Iris pigment epithelial cell (primary cell): ENCODE measurements at places on chromosomes 16 and 17.
A peak's percentile ranks its signal among the peaks of the same experiment; 100 is the strongest.

GRCh38 chr17:8031261-8031661 is 7.6 kb upstream of the ALOX15B start:
- DNase-seq, result no peak

DNA sequence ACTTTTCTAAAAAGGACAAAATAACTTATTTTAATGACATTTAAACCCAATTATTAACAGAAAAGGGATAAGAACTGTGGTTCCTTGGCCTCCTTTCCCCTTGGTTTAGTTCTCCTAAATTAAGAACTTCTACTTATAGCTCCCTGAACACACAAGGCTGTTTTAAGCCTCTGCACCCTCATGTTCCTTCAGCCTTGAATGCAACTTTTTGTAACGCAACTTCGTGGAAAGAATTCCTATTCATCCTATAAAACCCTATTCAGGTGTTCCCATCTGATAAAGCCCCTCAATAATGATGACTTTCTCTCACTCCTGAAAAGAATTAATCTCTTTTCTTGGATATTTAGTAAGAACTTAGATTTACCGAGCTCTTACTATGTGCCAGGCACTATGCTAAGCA is 6.3 kb downstream of the STAT3 start:
- no peak for DNase-seq

GRCh38 chr17:40447148-40447644 is 3.9 kb downstream of the IGFBP4 start:
- no peak for DNase-seq

DNA sequence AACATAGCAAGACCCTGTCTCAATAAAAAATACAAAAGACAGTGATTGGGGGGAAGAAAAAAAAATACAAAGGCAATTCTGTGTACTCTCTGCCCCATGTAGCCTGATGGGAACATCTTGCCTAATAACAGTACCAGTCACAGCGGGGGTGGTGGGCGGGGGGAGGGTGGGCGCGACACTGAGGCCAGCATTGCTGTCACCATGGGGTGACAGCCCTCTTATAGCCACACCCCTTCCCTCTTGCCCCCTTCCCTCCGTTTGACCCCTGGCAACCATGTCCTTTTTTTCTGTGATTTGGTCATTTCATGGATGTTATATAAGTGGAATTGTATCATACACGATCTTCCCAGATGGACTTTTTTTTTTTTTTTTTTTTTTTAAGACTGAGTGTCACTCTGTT is 80.9 kb downstream of the DNAH17 start:
- DNase-seq, result no peak

- no peak for DNase-seq
These were observed 1.7 kb downstream of the ACSM5 start for GRCh38 chr16:20411055-20411454.

GRCh38 chr17:64130559-64131001 is 636 bp upstream of the ERN1 start:
- peak; percentile 49 for DNase-seq

- no peak for DNase-seq
These were observed 75.2 kb downstream of the FTO start for GRCh38 chr16:53779186-53779585.

DNA sequence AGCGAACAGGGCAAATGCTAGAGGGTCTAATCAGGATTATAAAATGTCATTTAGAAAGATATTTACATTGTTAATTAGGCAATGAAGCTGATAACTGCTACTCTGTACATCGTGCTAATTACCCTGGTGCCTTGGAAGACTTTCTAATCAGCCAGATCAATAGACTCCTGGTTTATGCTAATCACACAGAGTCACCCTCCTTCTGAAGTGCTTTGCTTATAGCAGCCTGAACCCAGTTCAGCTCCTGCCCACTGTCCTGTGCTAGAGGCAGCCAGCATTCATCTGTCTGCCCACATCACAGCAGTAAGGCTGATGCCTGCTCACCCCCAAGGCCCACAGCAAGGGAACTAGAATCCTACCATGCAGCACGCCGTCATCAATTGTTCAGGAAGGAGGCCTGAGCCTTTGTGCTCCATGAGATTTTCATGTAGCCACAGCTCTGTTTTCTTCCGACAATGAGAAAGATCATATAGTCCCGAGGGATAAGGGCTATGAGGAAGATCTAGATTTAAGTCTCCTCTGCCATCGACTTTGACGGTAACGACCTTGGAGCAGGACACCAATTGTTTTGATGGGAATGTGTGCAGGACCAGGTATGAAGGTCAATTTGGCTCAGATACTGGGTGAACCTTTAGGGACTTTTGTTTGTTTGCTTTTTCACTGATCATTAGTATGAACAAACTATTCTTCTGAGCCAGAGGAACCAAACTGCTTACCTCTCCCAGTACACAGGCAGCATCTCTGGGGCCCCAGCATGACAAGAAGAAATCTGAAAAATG is 12.5 kb upstream of the LYRM9 start:
- DNase-seq, result no peak

DNA sequence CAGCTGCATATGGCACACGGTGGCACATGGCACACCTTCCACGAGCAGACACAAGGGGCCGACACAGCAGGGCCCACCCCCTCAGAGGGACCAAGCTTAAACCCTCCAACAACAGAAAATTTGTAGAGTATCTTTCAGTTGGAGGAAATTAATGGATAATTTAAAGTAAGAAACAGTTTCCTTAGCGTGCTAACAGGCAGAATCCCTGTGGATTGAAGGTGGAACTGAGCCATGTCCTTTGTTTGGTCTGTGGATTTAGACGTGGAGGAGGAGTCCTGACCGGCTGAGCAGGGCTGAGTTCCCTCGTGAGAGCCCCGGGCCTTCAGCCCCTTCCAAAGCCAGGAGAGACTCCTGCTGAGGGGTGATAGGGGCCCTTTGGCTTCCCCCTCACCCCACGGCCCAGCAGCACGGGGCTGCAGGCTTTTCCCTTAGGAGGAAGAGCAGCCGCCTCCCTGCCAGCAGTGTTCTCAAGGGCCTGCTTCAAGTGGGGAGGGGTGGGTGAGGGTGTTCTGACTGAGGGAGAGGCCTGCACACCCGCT is 1.4 kb upstream of the CYB561 start:
- no peak for DNase-seq

DNA sequence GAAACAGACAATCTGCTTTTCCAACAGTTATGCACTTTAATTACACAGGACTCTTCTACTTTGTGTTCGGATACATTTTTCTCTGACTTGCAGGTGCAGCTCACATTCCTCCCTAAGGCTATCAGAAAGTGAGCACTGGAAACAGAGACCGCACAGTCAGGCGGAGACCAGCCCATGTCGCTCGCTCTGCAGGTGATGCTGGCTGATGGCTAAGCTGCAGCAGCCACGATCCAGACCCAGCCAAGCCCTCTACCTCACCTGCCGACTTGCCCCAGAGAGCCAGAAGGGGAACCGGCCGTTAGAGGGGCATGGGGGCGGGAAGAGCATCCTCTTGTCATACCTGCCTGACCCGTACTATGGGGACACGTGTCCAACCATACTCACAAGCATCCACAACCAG is 33.8 kb downstream of the MAP1LC3B start:
- DNase-seq, result no peak

GRCh38 chr16:72856797-72857196 is 191.1 kb downstream of the ZFHX3 start:
- peak; percentile 42 for DNase-seq

- peak; percentile 20 for DNase-seq
These were observed 234.6 kb downstream of the HS3ST3A1 start for GRCh38 chr17:13367154-13367553.

DNA sequence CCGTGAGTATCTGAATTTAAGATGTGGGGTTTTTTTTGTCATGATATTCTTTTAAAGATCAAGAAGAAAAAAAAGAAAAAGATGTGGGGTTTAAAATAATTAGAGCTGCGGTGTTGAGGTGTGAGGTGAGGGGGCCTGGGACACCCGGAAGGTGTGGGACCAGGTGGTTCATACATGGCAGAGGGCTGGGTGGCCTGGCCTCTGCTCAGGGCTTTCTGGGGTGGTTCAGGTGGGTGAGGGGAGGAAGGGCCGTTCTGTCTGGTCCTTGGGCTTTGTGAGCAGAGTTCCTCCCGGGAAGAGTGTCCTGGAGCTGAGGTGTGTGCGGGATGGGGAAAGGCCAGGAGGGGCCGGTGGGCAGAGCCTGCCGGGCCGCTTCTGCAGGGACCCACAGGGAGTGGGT is 5.0 kb downstream of the PRSS27 start:
- no peak for DNase-seq

DNA sequence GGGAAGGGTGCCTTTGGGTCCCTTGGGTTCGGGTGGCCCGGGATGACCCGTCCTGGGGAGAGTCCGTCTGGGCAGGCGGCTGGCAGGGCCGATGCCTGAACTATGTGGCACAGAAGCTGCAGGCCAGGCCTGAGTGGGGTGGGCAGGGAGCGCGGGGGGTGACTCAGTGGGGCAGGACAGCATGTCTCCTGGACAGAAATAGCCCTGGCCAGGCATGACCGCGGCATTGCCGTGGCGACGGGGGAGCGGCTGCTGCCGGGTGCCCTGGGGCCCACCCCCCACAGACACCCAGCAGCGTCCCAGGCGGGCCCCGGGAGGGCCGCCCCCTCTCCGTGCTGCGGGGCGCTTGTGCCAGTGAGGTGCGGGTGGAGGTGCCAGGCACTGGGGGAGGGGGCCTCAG is 1.8 kb upstream of the C1QTNF8 start:
- DNase-seq, result no peak

DNA sequence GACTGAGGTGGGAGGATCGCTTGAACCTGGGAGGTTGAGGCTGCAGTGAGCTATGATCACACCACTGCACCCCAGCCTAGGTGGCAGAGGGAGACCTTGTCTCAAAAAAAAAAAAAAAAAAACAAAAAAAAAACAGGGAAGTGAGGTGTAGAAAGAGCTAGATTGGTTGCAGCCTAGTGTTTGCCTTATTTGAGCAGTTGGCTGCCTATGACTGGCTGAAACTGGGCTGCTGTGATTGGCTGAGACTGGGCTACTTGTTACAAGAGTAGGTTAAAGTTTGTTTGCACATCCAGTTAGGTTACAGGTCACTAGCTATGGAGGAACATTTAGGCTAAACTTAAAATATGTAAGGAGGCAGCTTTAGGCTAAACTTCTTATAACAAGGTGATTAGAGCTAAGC is 5.7 kb downstream of the DHRS7B start:
- DNase-seq, result no peak

DNA sequence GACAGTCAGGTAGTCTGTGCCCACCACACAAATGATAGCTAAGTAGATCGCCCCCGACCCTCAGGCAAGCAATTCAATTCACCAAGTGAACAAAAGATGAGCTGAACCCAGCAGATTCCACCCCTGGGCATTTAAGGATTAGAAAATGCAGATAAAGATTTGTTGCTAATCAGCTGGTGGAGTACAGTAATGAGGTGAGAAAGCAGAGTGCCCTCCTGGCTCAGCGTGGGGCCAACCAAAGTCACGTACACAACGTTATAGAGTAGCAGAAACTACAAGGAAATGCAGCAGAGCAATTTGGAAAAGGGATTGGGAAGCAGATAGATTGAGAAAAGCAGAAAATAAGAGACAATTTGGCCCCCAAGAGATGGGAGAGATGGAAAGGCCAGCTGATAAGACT is 91.2 kb downstream of the SOX9 start:
- no peak for DNase-seq

- DNase-seq, result peak; percentile 51
These were observed 8.7 kb downstream of the HOXB1 start for GRCh38 chr17:48522031-48522653.

DNA sequence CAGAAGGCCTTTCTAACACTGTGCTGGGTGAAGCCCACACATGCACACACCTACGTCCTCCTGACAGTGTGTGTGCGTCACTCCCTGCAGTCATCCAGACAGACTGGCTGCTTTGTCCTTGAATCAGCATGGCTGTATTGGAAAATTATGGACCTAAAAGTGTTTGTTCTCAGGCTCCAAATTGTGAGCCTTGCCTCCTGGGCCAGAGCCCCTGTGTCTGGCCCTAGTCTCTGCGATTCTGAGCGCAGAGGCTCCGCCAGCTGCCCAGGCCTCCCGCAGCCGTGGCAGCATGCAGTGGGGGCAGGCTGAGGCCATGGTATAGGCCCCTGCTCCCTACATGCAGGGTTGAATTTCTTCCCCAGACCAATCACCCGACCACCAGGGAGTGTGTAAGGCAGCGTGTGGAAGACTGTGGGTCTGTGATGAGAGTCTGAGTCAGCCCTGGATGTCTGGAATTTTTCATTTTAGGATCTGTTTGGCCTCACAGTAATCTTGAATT is 166.9 kb downstream of the LGALS9B start:
- peak; percentile 39 for DNase-seq

DNA sequence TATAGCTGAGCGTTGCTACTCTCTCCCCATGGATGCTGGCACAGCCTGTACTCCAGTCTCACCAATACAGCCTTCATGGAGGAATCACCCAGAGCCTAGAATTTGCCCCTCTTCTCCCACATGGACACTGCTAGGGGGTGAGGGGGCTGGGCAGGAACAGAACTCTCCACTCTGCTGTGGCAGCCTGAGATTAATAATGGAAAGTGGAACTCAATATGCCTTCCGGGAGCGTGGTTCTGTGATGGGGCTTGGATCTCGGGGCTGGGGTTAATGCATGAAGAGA is 1.2 kb downstream of the SLC9A5 start:
- DNase-seq, result no peak

- DNase-seq, result peak; percentile 83
These were observed at the start of gene IL32 for GRCh38 chr16:3065069-3065741. Gene IL32 (plus strand): TSS chr16:3065640. CDS start chr16:3065812, 172 bp downstream.

DNA sequence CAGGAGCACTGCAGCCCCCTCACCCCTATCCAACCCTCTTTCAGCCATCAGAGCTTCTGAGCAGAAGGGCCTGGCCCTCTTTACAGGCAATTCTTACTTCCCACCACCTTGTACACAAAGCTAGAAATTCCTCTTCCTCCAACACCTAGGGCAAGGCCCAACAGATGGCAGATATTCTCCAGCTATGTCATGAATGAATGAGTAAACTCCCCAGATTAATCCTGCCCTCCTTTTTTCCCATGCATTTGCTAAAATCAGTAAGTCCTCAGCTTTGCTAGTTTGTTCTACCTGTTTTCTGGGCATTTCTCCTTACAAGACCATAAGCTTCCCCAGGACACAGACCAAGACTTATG is 20.4 kb upstream of the MRPS23 start:
- no peak for DNase-seq

GRCh38 chr16:4700380-4700996 is 7.1 kb downstream of the NUDT16L1 start:
- DNase-seq, result no peak

DNA sequence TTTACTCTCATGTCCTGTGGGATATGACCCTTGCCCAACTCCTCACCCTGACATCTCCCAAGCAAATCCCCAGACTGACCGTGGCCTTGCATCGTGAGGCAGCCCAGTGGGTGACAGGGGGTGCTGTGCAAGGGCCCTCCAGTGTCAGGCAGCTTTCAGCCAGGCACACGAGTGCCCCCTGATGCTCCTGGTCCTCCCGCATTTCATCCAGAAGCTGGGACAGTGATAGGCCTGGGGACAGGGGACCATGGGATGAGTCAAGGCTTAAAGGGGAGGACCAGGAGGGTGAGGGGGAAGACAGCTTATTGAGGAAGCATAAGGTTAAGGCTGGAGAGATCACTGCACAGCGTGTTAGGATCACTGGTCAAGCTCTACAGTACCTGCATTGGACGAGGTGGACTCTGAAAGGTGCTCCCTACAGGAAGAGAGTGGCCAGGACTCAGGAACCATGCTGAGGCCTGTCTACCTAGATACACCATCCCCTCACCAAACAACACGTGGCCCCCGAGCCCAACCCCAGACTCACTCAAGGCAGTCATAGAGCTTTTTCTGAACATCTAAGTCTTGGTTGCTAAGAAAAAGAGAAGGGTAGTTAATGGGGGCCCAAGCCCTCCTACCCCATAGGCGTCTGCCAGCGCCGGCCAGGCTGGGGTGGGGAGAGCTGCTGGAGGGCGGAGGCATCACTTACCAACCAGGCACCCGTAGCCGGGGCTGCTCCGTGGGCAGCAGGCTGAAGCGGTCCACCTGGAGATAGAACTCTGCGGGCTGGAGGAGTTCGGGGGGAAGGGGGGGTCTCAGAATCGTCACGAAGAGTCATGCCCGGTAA is 998 bp downstream of the ACD start:
- DNase-seq, result no peak
